ENCODE measurements at places on chromosomes 4 and X.

DNA sequence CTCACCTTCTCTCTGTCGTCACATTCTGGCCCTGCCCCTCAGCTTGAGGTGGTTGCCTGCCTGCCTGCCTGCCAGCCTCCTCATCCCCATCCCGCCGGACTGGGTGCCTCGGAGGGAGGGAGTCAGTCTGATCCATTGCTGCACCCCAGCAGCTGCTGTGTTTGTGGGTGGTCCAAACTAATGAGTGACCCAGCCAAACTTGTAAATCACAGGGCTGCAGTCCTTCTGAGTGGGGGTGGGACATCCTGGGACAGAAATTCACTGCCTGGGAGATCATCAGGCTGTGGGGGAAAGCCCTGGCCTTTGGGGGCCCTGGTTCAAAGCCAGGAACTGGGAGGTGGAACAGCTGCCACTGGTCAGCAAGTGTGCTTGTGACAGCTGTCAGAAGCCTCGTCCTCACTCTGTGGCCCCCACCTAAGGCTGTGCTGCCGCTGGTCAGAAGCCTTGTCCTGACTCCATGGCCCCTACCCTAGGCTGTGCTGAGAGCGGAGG is 5.6 kb downstream of the GPR78 start:
- DNase-seq, result no peak

DNA sequence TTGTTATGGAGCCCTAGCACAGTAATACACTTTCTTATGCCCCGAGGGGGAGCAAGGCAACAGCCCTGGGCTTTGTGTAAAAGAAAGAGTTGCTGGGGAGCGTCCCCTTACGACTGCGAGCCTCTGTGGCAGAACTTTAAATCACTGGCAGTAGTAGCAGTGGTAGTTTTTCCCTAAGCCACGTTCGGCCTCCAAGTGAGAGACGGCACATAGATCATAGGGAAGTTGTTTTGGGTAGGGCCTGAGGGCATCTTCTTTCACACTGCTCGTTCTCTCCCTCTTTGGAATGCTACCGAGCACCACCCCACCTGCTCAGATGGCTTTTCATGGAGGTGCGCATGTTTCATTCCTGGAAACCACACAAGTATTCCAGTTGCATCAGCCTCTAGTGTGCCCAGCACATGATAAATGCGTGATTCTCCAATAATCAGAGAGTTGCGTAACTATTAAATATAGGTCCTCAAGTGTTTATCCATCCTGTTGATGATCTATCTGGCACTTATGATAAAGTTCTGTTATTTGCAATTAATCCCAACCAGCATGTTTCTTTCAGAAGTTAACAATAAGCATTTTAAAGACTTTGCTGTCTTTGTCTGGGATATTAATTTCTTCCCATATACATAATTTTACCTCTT is 7.0 kb upstream of the SYNPO2 start:
- DNase-seq, result no peak

- no peak for DNase-seq
These were observed 155.8 kb upstream of the FAT4 start for GRCh38 chr4:125159001-125159400.

GRCh38 chrX:15050395-15050794 is 177.2 kb downstream of the MOSPD2 start:
- DNase-seq, result no peak

DNA sequence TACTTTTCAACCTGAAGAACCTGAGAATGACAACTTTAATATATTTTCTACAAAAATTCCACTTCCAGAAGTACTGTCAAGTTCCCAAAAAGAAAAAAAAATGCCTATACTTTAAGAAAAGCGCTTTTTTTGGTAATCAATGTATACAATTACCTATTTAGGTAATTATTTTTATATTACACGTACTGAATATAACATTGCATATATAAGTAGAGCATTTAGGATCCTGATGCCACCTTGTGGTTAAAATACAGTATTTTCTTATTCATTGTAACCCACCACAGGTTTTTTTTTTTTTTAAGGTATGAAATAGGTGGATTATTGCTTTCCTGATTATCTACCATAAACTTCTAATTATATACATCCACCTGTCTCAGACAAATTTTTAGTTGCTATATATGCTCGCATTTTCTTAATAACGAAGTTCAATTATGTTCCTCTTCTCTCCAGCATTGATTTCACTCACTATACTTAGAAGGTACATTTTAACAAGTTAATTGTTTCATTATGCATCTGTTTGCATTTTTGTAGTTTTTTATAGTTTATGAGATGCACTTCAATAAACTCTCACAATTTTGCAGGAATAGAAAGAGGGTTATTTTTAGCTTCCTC is 5.2 kb downstream of the MAP9 start:
- DNase-seq, result no peak

DNA sequence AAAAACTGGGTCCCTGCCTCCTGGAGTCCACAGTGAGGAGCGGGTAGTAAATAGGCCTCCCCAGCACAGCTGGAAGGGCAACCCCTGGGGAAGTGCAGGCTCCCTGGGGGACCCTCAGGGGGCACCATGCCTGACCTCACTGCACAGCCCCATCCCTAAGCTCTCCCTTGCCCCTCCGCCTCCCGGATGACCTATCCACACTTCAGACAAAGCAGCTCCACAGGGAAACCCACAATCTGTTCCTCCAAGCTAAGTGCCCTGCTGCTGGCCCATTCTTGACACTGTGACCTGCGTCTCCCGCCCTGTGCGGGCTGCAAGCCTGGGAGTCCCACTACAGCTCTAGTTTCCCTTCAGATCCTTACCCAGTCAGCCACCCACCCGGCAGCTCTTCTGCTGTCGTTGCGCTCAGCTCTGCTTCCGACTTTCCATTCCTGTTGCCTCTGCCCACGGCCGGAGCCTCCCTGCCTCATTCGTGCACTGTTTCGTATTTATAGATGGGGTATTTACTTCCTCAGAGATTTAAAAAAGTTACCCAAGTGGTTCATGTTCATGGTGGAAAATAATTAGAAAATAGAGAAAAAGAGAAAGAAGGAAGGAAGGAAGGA is 47.0 kb upstream of the STOX2 start:
- DNase-seq, result no peak

DNA sequence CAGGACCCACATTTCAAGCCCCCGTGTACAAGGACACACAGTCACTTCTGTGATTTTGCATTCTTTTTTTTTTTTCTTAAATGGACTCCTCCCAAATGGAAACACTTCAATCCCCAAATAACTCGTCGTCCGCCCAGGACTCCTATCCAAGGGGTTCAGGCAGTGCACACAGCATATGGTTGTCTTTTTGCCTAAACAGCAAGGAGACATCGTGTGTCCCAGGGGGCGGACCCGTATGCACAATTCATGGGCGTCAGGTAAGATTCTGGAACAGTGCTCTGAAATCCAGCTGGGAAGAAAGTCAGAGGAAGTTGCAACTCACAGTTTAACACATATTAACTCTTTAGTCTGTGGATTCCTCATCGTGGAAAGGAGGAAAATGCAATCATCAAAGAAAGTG is 231.3 kb downstream of the SHOX start:
- DNase-seq, result no peak

GRCh38 chr4:161320377-161320776 is 843.4 kb downstream of the FSTL5 start:
- DNase-seq, result no peak

GRCh38 chrX:20445109-20445508 is 178.4 kb upstream of the RPS6KA3 start:
- DNase-seq, result no peak

GRCh38 chr4:55447108-55447708 is 51.5 kb downstream of the TMEM165 start:
- DNase-seq, result no peak

DNA sequence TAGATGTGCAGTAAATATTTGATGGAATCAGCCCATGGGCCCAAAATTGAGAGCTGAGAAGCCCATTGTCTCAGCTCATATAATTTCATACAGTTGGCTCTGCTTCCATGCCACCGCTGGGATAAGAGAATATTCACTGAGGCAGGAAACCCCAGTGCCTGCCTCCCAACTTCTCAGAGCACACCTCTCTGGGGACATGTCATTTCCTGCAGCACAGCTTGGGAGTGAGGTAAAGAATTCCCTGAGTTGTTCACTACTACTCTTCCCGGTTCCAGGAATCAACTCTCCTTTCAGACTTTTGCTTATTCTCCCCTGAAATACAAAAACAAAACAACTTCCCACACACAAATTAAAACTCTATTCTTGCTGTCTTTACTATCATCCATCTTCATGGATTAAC is 389.3 kb downstream of the MAPK10 start:
- no peak for DNase-seq

GRCh38 chr4:138063581-138063980 is 178.6 kb downstream of the SLC7A11 start:
- no peak for DNase-seq

GRCh38 chr4:57110640-57111511 is 691 bp upstream of the IGFBP7 start:
- DNase-seq, result no peak

GRCh38 chr4:182019148-182019652 is 224.0 kb upstream of the TENM3 start:
- no peak for DNase-seq

- DNase-seq, result no peak
These were observed 35.3 kb downstream of the ZBTB49 start for GRCh38 chr4:4325321-4325720.

DNA sequence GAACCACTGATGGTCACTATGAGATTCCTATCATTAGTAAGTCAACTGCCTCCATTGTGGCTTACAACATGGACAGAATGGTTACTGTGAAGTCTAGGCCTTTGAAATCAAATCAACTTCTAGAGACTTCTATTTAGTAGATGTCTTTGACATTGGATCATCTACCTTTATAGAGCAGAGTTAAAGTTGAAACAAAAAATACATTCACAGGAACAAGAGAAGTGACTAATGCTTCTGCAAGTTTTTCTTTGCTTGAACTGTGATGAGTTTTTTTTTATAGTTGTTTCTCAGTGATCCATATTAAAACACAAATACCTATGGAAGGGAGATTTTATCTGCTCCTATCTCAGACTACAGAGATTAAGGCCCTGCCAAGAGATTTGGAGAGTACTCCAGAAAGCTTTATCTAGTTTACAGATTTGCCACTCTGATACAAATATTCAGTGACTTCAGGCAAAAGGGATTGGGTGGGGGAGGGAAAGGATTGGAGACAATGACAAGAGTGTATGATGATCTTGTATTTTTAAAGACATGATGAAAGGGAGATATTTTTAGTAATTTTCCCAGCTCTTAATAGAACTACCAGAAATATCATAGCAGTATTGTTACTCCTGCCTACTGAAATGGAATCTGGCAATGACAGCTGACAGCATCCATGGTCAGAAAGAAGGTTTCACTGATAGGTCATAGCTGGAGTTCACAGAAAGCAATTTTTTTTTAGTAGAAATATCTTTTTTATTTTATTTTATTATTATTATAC is 16.0 kb upstream of the EPGN start:
- DNase-seq, result no peak

DNA sequence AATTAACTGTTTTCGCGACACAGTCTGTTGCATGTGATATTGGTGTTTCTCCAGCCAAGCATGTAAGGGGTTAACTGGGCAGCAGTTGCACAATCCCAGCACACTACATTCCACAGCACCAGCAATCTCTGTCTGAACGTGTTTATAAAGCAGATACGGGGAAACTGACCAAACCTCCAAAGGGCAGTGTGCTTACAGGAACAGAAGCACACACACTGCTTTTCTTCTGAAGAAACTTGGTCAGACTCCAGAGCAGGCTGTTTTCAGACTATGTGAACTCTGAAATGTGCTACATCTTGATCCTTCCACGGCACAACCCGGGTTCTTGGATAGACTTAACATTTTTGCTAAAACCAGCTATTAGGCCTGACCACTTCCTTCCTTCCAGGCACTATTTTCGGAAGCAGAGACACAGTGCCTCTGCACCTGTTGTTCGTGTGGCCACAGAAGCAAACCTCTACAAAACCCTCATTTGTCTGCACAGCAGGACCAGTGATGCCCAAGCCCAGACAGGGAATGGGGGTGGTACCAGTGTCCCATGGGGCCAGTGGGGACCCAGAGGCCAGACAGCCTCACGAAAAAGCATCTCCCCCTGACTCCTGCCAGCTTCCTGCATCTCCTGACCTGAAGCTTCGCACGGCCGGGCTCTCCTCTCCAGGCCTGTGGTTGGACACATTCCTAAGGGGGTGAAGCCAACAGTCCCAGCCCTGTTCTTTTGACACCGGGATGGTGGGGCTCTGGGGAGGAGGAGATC is 90.1 kb downstream of the IRF2 start:
- no peak for DNase-seq

- DNase-seq, result peak; percentile 2
These were observed 67.9 kb upstream of the SLC4A4 start for GRCh38 chr4:71270901-71271300.

DNA sequence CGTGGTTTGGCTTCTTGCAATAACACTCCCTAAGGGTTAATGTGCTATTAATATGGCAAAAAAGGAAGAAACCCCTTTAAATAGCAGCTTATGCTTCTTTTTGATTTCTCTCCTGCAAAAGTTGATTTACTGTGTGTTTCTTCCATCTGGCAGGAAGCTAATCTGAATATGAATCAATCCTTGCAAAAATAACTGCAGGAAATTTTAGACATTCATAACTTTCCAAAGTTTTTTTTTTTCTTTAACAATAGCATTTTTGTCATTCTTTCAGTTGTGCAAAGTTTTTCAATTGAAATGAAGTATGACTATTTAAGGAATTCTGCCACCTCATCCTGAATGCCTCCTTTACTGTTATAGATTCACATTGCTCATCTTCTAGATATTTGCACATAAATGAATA is 115.6 kb downstream of the SPANXA1 start:
- no peak for DNase-seq

DNA sequence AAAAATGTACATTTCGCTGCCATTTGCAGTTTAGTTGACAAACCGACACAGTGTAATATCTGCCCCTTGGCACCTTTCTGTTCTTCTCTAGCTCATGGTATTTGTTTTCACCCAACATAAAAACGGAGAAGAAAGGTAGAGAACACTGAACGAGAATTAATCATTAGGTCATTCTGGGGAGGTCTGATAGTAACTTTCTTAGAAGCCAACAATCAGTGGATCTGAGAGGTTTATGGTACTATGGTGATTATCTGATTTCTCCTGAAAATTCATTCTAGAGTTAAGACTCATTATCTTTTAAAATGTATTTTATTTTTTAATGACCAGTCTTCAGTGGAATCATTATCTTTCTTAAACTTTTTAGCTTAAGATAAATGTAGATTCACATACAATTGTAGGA is 8.5 kb downstream of the RAPGEF2 start:
- no peak for DNase-seq

GRCh38 chrX:34341258-34341657 is 209.1 kb upstream of the FAM47A start:
- DNase-seq, result no peak

DNA sequence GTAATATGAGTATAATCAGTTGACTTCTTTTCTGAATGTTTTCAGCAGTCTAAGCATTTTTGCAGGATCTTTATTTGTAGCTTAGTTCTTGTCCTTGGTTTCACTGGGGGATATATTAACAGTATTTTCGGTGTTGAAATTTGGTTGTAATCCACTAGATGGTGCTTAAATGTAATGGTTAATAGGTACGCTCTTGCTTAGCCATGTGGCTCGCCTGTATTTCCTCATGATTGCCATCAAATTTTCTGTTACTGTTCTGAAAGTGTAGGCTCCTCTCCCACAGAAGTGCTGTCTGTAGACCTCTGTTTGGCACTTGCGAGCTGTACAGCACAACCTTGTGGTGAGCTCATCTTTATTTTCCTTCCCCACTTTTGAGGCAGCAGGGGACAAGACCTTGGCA is 3.9 kb upstream of the FAAH2 start:
- DNase-seq, result no peak
